Activated T-helper 1 cell treated with anti-CD3 and anti-CD28 coated beads, Interleukin-2, amount 50 U/mL, for 16 hours (primary cell): ENCODE measurements at places on chromosomes 11 and 22.
A peak's percentile ranks its signal among the peaks of the same experiment; 100 is the strongest.

- no peak for DNase-seq
These were observed 185.8 kb downstream of the TRPC6 start for GRCh38 chr11:101397979-101398378.

- DNase-seq, result no peak
These were observed 68.2 kb downstream of the CASP12 start for GRCh38 chr11:104830080-104830479.

- DNase-seq, result peak; percentile 36
These were observed 495 bp downstream of the HYOU1 start for GRCh38 chr11:119056421-119056999.

GRCh38 chr22:17101475-17102296, 16.9 kb downstream of the IL17RA start:
- DNase-seq, result no peak

GRCh38 chr22:45612451-45612901, 59.2 kb upstream of the ATXN10 start:
- DNase-seq, result no peak

GRCh38 chr22:37229805-37230672, 14.0 kb downstream of the RAC2 start:
- peak; percentile 81 for DNase-seq

DNA sequence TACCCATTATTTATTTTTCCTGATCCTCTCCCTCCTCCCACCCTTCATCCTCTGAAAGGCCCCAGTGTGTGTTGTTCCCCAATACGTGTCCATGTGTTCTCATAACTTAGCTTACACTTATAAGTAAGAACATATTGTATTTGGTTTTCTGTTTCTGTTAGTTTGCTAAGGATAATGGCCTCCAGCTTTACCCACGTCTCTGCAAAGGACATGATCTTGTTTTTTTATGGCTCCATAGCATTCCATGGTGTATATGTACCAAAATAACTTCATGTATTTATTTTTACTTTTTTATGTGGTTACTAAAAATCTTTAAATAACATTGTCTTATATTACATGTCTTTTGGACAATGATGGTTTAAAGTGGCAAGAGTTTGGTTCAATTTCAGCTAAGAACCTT, 15.2 kb downstream of the PDGFD start:
- no peak for DNase-seq

GRCh38 chr11:119175493-119176077, 7.1 kb downstream of the NLRX1 start:
- DNase-seq, result no peak

GRCh38 chr11:46272816-46273427, 4.5 kb upstream of the CREB3L1 start:
- DNase-seq, result no peak

GRCh38 chr11:2586087-2586792, 113.6 kb downstream of the KCNQ1OT1 start:
- DNase-seq, result no peak

- DNase-seq, result no peak
These were observed 25.2 kb downstream of the GVQW3 start for GRCh38 chr11:76406359-76406758.

DNA sequence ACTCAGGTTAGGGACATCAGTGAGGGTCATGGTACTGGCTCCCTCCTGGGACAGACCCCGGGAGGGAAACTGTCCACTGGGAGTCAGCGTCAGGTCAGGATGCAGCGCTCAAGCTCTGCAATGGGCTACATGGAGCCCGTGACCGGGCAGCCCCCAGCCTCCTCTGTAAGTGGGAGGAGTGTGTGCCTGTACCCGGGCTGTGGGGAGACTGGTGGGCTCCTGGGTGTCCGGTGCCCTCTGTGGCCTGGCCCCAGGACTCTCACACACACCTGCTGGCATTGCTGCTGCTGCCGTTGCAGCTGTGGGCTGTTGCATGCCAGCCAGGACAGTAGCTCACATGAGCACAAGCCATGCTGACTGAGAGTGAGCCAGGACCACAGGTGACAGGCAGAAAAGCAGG, 630.3 kb downstream of the TBC1D22A start:
- no peak for DNase-seq

- no peak for DNase-seq
These were observed 77.6 kb upstream of the RTL6 start for GRCh38 chr22:44575381-44576268.

- DNase-seq, result no peak
These were observed 300.2 kb downstream of the LARGE1 start for GRCh38 chr22:33620085-33620484.

GRCh38 chr11:46243796-46244109, 33.7 kb upstream of the CREB3L1 start:
- no peak for DNase-seq

DNA sequence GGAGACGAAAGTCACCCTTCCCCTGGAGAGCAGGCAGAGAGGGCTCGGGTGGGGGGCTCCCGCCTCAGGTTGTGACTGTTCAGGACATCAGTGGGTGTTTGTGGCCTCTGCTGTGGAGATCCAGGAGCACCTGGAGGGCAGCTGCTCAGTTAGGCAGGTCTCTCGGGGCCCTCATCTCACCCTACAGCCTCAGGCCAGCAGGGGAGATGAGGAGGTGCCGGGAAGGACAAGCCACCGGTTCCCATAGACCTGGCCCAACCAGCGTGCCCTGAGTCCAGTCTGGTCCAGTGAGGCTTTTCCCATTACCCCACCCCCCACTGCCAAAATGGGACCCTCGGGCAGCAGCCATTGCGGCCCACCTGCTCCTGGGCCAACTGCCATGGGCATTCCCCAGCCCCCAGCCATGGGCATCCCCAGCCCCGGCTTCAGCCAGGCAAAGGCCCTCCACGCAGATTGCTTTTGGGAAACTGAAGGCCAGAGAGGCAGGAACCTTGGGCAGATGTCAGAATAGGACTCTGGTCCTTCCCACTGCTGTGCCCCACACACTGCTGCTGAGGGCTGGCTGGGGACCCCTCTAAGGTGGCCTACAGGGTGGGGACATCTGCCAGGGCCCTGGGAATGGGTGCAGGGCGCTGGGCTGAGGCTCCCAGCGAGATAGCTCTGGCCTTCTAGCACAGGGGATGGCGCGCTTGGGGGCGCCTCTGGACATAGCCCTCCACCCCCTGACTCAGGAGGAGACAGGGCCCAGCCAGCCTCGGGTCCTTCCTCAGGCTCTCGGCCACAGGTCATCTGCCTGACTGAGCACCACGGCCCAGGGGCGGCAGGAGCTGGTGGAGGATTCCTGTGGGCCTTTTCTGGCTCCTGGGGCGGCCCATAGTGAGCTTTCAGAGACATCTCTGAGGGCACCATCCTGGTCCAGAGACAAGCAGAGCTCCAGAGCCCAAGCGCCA, 4.8 kb downstream of the PIM3 start:
- DNase-seq, result no peak

- DNase-seq, result no peak
These were observed 55.3 kb downstream of the OTOG start for GRCh38 chr11:17602105-17603001.

DNA sequence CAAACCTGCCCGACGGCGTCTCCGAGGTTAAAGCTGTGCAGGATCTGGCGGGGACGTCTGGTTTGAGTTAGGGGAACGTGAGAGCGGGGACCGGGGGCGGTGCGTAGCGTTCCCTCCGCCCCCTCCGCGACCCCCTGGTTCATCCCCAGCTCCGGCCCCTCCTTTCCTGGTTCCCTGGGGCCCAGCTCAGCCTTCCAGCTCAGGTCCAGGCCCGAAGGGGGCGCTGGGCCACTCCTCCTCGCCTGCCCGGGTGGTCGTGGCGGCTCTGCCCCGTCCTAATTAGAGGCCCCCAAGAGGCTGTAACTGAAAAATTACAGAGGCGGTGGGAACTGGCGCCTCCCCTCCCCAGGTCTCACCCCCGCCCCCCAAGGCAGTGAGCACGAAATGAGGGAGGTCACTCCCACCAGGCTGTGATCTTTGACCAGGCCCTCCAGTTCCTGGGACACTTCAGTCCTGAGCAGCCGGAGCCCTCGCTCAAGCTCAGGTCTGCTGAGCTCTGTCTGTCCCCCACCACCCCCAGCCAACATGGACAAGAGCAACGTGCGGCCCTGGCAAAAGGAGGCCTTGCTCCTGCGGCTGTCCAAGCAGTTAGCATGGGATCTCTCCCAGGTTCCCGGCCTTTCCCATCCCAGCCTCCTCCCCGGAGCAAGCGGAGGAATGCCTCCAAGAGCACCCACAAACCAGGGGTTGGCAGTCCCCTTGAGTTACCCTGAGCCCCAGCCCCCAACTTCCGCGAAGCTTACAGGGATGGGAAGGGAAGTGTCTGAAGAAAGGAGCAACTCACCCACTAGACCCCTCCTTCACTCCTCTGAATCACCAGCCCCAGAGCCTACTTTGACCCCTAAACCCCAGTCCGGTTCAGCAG, 3.3 kb downstream of the CD248 start:
- DNase-seq, result no peak

DNA sequence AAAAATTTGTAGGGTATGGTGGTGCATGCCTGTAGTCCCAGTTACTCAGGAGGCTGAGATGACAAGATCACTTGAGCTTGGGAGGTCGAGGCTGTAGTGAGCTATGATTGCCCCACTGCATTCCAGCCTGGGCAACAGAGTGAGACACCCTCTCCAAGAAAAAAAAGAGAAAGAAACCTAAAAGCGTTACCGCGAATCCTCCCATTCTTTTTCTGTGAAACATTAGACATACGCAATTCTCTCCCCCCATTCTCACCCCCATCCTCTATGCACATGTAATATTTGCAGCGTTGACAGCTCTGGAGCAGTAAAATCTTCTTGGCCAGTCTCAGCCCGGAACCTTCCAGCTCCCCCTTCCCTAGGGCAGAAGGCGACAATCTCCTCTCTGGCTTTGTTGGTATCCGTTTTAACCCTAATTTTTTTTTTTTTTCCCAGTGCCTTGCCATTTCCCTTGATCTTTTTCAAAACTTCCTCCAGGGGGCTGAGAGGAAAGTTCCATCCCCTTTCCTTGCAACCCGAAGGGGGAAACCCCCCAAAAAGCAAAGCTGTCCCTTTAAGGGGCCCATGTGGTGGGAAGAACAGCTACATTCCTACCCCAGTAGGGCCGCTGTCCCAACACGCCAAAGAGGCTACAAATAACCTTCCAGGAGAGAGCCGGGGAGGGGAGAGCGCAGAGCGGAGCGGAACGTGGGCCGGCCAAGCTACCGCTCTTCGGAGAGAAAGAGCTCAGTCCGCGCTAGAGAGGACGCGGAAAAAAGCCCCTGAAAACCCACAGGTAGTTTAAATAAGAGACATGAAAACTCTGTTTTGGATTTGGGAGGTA, 1.9 kb downstream of the LRP4 start:
- DNase-seq, result no peak

- DNase-seq, result no peak
These were observed 24.1 kb downstream of the ADAMTS15 start for GRCh38 chr11:130472434-130472961.

DNA sequence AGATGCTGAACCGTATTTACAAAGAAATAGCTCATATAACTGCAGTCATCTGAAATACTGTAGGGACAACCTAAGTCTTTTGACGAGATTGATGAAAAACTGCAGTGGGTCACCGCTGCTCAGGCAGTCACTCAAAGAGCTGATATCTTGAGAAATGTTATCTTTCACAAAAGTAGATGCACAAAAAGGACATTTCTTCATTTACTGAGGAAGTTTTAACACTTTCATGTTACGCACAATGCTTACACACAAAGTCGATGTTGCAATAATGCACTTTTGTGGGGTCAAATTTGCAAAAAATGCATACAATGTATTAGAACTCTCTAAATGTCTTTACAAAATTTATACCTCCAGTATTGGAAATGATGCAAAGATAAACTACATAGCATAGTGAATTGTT, 16.2 kb upstream of the OR10V1 start:
- DNase-seq, result no peak

GRCh38 chr22:39414886-39415285, 15.3 kb downstream of the TAB1 start:
- no peak for DNase-seq

GRCh38 chr22:46050451-46050845, 73.5 kb upstream of the WNT7B start:
- DNase-seq, result no peak

GRCh38 chr11:128235426-128235825, 351.9 kb downstream of the ETS1 start:
- DNase-seq, result no peak

GRCh38 chr22:32407936-32408335, 4.1 kb downstream of the RTCB start:
- no peak for DNase-seq

GRCh38 chr11:12512826-12513395, 135.5 kb downstream of the PARVA start:
- DNase-seq, result no peak

- DNase-seq, result peak; percentile 32
These were observed 88.4 kb downstream of the UBASH3B start for GRCh38 chr11:122743949-122744348.

GRCh38 chr11:66042227-66042995, 6.5 kb downstream of the GAL3ST3 start:
- no peak for DNase-seq

DNA sequence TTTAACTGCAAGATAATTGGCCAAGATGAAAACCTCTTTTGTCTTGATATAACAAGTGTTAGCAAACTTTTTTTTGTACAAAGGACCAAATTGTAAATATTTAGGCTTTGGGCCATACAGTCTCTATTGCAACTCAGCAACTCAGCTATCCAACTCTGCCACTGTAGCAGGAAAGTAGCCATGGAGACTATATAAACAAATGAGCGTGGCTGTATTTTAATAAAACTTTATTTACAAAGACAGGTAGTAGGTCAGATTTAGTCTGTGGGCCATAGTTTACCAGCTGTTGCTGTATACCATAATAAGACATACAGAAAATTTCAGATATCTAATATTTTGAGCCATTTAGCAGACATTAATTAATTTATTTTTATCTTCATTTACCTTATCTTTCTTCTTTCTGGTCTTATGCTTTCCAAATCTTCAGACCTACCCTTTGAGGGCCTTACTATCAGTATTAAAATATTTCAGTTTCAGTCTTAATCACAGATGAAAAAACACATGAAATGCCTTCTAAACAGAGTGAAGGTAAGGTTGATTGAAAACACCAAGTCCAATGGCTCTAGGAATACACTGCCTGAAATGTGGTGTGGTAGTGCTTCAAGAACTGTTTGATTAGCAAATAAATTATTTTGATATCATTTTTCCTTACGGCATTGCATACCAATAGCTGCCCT, 256.9 kb upstream of the CTSC start:
- DNase-seq, result no peak

- DNase-seq, result no peak
These were observed 20.4 kb downstream of the TUG1 start for GRCh38 chr22:30989474-30989873.

- DNase-seq, result no peak
These were observed 39.3 kb downstream of the LRP5 start for GRCh38 chr11:68351450-68352275.

DNA sequence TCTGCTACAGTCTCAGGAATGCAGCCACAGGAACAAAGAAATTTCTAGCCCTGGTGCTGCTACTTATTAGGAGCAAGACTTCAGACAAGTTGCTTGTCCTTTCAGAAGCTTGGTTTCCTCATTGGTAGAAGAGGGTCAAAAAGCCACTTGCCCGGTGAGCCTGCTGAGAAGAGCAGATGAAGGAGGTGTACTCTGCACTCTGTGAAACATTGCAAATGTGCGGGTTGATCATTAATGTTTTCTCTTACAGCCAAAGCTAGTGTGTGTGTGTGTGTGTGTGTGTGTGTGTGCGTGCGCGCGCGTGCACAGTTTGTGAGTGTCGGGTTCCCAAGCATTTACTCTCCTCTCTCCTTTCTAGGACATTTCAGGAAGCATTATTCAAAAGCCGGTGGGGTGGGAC, 86.3 kb upstream of the NNMT start:
- no peak for DNase-seq

- DNase-seq, result no peak
These were observed 69.9 kb downstream of the PACSIN2 start for GRCh38 chr22:42945027-42945426.

- DNase-seq, result no peak
These were observed 125.9 kb upstream of the SYT13 start for GRCh38 chr11:45412051-45412471.

GRCh38 chr11:11701070-11701469, 79.3 kb upstream of the GALNT18 start:
- DNase-seq, result no peak
